RKO (cell line): ENCODE measurements at places on chromosomes 11 and 22.

GRCh38 chr11:4393858-4394223 is 339 bp upstream of the TRIM21 start:
- no peak for DNase-seq

DNA sequence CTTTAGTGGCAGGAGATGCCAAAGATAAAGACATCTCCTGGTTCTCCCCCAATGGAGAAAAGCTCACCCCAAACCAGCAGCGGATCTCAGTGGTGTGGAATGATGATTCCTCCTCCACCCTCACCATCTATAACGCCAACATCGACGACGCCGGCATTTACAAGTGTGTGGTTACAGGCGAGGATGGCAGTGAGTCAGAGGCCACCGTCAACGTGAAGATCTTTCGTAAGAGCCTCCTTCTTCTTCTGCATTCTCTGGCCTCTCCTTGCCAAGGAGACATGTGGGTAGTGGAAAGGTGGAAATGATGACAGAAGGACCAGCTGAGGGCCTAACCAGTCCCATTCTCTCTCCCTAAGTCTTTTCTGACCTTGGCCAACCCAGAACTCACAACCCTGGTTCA is 110.1 kb upstream of the TTC12 start:
- DNase-seq: no peak

- DNase-seq: no peak
Observed at GRCh38 chr11:19474954-19475721, 234.4 kb upstream of the E2F8 start.

GRCh38 chr11:95688501-95689222 is 100.9 kb downstream of the FAM76B start:
- DNase-seq: no peak

DNA sequence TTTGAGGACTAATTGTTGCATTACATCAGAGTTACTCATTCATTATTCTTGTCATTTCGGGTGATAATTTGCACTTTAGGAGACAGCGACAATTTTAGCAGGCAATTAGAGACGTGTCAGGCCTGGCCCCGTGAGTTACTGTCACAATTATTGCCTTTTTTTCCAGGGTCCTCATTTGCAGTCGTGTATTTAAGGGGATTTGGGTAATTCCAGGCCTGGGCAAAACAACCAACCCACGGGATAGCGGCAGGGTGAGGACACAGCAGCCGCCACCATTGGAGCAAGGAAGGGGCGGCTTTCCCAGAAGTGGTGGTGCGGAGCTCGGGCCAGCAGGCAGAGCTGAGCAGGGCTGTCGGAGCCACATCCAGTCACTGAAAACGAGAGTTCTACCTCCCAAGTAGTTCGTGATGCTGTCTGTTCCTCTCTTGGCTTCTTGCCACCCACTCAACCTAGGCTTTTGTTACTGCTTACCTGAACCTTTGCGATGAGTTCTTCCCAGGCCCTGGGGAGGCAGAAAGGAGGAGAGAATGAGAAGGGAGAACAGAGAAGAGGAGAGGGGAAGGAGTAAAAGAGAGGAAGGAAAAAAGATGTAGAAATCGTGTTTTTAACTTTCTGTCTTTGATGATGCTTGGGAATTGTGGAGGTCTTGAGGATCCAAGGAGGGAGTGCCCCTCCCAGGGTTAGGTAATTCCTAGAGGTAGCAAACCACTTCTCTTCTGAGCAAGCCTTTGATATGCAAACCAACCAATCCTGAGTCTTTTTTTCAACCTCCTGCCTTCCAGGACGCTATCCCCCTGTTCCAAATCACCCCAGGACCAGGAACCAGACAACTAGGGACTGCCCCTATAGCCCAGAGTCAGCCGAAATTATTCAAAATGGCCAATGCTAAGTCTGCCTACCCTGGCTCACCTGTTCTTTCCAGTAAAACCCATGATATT is 236.1 kb downstream of the MIAT start:
- DNase-seq: no peak
